Posterior cingulate gyrus (tissue), 11 donors: ENCODE measurements at places on chromosomes 3 and 15.

GRCh38 chr3:143309705-143310104 is 190.1 kb downstream of the CHST2 start:
- no peak for DNase-seq

DNA sequence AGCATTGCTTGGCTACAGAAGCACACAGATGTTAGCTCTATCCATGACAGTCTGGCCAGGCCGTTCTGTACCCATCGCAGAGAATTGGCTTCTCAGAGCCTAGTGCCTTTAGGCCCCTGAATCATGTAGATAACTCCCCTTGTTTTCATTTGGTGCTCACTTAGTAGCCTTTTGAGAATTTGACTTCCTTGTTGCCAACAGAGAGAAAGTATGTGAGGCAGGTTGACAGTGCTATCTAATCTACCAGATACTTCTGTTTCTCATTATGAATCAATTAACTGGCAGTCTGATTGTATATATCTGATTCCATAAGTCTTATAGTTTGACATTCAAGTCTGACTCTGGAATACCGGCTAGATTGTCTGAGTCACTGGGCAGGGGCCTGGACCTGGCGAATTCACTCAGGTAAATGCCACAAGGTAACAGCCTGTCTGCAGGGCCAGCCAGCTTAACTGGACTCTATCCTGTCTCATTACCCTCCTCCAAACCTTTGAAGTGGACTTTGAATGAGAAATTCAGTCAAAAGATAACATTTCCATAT is 160.2 kb downstream of the GHSR start:
- no peak for DNase-seq

GRCh38 chr3:40930131-40930538 is 269.2 kb upstream of the CTNNB1 start:
- no peak for DNase-seq

DNA sequence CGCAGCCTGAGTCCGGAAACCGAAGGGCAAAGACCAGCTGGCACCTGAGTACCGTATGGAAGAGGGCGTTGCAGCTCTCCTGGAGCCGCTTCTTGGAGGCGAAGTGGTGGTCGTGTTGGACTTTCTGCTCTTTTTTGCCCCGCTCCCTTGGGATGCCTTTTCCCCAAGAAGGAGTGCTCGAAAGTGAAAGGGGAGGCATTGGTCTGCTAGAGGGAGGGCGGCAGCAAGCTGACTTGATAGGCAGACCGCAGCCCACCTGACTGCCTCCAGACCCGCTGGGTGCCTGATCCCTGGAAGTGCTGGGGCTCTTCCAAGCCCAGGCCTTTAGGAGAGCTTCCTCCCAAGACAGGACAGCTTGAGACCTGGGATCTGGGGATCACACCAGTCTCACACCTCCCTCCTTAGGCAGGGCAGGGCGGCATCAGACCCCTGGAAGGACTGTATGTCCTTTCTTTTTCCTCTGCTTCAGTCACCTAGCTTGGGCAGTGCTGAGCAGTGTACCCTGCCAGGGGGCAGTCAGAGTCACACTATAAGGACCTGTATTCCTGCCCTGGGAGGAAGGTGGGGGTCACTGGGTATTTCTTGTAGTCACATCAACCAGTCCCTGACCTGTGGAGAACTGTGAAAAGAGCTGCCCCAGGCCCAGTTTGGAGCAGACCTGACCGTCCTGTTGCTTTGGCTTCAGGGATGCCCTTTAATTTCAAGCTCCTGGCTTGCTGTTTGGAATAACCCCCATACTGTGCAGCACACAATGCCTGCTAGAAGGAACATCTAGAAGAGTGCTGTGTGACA is 2.1 kb downstream of the ACVR2B start:
- no peak for DNase-seq

GRCh38 chr3:187975561-187976364 is 178.2 kb upstream of the LPP start:
- DNase-seq: no peak

DNA sequence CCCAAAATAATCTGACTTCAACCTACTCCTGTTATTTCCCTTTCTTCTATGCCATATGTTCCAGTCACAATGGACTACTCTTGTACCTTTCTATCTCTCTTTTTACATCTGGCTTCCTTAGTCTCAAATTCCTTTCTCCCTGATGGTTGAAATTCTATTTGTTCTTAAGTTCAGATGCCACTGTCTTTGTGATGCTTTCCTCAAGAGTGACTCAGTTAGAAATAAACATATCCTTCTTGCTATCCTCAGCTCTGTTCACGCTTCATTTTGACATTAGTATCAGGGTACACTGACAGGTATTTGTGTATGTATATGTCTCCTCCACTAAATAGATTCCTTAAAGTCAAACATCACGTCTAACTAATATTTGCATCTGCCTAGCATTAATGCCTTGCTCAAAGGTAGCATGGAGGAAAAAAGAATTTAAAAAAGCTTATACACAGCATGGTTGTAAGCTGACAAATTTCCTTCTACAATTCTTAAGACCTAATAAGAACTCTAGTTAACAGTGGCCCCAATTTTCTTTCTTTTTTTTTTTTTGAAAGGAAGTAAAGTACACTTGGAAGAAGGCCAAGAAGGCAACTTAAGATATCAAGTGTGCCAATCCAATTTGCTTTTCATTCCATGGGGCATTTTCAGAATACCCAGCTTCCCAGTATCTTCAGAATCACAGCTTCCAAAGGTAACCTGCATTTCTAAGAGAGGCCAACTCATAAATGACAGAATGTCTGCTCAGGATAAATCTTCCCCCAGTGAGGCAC is 58.0 kb downstream of the CHAC1 start:
- no peak for DNase-seq

DNA sequence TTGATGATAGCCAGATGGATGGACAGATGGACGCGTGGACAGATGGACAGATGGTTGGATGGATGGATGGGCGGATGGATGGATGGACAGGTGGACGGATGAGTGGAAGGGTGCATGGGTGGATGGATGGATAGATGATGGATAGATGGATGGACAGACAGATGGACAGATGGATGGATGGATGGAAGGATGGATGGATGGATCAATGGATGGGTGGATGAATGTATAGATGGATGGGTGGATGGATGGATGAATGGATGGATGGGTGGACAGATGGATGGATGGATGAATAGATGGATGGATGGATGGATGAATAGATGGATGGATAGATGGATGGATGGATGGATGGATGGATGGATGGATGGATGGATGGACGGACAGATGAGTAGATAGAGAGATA is 40.9 kb downstream of the GABRB3 start:
- no peak for DNase-seq

GRCh38 chr3:160851629-160852210 is 95.7 kb downstream of the PPM1L start:
- DNase-seq: no peak

GRCh38 chr3:73801444-73801843 is 176.7 kb upstream of the PDZRN3 start:
- no peak for DNase-seq

GRCh38 chr15:65326818-65327217 is 22.3 kb downstream of the RNU5B-1 start:
- DNase-seq: no peak

DNA sequence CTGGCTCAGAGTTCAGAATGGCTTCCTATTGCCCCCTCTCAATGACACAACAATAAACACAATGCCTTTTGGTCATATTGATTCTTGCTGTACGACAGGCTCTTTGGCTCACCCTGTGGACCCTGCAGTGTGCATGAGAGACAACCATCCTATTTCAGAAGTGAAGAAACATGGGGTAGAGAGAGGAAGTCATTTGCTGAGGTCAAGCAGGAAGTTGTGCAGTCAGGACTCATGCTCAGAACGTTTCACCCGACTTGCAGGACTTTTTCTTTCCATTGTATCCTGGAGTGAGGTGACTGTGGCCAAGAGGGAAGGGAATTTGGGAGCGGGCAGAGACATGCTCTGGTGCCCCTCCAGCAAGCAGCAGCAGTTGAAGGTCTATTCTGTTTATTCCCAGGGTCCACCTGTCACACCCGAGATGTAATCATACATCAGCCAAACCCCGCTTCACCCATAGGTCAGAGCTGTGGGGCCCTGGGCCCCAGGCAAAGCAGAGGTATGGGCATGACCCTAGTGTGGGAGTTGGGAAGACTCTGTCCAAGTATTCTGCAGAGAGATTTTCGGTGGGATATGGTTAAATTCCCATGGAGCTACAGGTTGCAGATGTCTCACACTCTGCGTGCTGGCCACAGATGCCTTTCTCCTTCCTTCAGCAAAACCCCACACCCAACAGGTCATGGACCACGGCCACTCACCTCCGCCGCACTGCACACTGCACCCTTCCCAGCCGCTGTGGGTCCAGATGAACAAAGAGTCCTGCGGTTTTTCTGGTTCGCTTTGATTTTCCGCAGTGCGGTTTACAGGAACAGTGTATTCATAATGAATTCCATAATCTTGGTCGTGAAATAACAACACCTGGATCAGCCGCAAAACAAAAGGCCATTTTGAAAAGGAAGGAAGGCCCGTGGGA is 290.6 kb downstream of the ADAMTS17 start:
- DNase-seq: no peak

DNA sequence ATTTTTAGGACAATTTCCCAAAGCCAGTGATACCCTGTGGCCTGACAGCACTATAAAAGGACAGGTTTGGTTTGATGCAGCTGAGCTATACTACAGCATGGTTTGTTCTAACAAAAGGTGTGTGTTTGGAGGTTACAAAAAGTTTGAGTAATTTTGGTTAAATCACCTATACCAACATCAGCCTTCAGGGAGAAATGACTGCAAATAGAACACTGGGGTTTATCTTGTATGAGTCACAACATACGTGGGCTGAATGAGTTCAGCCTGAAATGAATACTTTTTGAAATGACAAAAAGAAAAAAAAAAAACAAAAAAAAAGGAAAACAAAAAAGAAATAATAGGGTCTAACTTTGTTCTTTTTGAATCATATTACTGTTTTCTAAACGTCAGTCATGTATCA is 345.7 kb downstream of the CNTN3 start:
- no peak for DNase-seq

DNA sequence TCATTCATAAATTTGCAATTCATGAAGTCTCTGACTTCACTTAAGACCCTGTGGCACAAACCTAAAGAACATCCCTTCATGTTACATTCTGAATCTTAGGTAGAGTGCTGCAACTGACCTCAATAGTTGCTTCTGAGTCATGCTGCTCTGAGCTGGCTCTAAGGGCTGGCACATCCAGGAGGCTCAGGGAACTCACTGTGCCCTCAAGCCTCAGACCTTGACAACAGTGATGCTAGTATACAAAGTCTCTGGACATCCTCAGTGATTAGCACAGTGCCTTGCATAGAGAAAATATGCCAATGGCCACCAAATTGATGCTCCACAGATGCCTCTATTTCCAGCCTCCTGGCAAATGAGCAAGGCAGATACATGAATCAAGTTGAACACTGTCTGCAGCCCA is 740.9 kb upstream of the LMCD1 start:
- no peak for DNase-seq

DNA sequence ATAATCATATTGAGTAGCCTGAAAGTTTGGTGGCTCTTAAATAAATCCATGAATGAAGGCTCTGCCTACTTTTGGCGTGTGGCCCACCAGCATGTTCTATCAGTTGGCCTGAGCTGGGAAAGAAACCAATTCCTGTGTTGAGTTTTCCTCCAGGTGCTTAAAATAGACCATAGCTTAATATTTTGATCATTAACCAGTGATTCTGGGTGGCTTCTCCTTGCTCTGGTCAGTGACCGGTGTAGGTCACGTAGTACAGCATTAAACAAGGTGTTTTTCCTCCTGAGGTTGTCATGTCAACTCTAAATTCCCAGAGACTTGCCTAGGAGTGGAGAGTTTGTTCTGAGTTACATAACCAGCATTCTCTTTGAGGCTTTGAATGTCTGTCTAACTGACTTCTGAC is 1.3 kb downstream of the HHLA2 start:
- no peak for DNase-seq

DNA sequence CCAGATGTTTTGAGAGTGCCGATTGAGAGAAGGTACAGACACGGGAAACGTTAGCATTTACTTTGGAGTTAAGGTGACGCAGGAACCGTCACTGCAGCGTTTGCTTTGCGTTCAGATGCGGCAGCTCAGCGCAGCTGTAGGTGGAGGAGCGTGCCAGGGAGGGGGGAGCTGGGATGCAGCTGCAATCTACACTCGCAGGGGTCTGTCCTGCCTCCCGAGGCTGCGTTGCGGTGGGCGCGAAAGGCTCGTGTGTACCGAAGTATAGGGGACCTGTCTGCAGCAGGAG is 425 bp upstream of the FYTTD1 start:
- no peak for DNase-seq

DNA sequence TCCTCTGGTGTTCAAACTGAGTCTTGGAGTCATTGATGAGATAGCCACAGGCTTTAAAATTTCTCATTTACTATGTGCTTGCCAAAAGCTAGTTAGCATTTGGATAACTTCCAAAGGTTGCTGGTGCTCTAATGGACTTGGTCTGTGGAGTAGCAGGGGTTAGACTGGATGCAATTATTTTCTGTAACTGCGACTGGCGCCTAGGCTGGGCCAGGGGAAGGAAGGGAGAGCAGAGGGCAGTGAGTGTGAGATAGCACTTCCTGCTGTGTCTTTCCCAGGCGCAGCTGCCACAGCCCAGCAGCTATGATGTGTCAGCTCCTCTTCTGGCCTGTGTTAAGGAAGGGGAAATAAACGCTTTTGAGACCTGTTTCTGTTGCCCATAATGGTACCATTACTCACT is 98.6 kb downstream of the MYRIP start:
- peak; percentile 28 for DNase-seq

- no peak for DNase-seq
Observed at GRCh38 chr15:88702983-88703382, 64.2 kb downstream of the ISG20 start.

DNA sequence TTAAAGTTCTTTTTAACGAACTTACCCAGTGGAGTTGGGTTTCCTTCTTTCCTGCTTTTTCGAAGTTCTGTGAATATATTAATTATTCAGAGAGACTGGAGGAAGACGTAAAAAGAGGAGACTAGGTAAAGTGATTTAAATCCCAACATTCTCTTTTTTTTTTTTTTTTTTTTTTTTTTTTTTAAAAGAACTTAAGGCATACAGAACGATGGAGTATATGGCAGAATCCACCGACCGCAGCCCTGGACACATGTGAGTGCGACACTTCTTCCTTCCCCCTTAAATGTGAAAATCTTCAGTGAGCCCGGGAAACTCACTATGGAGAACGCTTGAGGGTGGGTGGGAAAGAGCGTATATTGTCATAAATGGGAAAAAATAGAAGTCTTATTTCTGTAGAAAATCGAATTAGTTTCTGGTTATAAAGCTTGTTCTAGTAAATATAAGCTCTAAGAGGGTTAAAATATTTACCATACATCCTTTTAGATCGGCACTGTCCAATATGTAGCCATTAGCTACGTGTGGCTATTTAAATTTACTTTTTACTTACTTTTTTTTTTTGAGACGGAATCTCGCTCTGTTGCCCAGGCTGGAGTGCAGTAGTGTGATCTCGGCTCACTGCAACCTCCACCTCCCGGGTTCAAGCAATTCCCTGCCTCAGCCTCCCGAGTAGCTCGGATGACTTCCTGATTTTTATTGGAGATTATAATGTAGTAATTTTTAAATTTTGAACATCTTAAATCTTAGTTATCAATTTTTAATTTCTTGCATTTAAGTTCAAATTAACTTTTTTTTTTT is 892 bp downstream of the NMD3 start:
- peak; percentile 23 for DNase-seq

DNA sequence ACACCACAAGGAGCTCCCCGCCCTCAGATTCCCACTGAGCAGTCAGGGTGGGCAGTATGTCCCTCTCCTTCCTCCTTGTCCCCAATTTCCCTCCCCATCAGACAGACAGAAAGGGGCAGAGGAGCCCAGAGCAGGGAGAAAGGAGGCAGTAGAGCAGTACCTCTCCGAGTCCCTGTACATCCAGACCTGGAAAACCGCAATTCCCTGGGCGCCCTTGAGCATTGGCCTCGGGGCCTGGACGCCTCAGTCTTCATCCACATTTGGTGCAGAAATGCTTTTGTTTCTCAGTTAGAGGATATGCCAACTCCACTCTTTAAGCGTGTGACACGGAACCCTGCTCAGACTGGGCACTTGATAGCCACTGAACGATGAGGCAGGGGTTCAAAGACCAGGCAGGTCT is 5.9 kb downstream of the ISG20 start:
- DNase-seq: no peak
